ENCODE measurements at places on chromosomes 3 and 15.

DNA sequence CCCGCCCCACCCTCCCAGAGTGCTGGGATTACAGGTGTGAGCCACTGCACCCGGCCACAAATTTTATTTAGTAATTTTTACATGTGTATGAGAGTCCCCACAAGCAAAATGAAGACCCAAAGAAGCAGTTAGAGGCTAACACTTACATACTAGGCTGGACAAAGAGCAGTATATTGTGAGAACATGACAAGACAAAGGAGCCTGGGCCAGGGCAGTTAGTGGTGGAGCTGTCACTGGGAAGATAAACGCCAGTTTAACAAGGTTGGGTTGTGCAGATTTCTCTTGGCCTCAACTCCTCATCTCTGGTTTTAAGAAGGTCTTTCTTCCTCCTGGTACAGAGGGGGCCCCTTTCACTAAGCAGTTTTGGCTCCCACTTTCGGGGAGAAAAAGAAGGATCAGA, 19.9 kb upstream of the FAM174B start:
- DNase-seq = no peak

- DNase-seq = no peak
Measured at GRCh38 chr3:64728428-64728827, 40.6 kb upstream of the ADAMTS9 start.

DNA sequence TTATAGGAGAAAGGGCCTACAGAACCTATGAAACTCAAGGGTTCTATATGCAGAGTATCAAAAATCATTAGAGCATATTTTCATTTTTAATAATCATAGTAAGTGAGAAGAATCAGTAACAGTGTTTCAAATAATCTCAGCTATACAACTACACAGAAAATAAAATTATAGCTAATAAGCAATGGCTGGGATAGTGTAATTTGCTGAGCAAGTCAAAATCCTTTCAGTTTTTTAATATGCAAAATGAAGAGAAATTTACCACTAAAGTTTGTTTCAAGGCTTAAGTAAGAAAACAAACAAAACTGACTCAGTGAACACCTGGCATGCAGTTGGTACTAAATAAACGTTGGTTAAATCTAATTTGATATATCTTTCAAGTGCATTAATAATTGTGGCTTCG, 66.2 kb downstream of the EFL1 start:
- no peak for DNase-seq

DNA sequence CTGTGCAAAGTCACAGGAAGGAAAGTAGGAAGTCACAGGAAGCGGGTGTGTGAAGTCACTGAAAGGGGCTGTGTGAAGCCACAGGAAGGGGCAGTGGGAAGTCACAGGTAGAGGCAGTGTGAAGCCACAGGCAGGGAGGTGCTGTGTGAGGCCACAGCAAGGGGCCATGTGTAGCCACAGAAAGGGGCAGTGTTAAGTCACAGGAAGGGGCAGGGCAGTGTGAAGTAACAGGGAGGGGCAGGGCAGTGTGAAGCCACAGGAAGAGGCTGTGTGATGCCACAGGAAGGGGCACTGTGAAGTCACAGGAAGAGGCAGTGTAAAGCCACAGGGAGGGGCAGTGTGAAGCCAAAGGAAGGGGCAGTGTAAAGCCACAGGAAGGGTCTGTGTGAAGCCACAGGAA, 36.5 kb downstream of the GASK1A start:
- no peak for DNase-seq

DNA sequence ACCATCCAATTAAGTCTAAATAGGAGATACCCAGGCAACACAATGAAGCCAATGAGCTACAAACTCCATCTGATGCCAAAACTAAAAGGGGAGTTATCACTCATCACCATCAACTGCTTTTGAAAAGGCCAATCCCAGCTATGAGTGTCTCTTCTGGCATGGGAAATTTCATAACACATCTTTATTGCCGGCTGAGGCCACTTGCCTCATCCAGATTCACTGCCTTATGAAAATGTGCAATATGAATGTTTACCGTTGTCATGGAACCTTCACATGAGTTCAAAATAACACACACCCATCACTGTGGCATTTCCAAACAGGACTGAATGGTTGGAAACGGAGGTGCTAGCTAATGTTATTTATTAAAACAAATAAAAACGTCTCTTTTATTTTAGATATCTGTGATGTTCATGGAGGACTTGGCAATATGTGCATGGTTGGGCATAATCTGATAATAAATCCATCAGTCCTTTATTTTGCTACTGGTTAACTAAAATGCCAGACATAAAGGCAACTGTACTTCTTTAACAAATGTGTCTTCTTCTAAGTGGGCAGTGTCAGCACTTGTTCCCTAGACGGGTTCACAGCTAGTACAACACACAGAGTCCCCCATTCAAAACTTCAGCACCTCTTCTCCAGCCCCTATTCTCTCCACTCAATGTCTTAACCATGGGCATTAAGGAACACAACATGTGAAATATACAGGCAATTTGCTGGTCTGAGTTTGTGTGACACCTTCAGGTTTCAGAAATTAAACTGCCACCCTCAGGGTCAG, 143.9 kb downstream of the MAGI1 start:
- DNase-seq = peak; percentile 5

DNA sequence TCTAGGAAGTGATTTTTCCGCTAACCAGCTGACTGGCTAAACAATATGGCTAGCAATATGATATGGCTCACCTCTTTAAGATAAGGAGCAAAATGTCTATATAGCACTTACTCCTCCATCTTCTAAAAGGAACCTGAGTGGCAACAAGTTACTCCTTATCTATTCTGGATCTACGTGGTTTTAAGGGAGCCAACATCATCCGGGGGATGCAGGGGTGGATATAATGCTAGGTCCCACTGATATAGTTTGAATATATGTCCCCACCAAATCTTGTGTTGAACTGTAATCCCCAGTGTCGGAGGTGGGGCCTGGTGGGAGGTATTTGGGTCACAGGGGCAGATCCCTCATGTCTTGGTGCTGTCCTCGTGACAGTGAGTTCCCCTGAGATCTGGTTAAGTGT, 500.7 kb downstream of the FOXP1 start:
- no peak for DNase-seq

DNA sequence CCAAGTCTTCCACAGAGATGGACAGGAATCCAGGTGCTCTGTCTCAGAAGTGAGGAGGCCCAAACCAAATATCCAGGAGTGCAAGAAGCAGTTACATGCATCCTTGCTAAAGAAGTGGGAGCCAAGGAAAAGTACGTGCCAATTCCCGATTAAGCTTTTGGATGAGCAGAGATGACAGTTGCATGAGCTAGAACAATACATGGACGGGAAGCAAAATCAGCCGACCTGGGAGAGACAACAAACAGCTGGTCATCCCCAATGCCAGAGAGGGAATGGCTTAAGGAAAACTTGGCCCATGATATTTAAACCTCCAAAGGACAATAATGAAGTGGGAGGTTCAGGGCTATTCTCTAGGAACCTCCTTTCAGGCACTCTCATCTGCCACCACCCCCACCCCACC, 86.0 kb upstream of the ABHD17C start:
- DNase-seq = no peak

DNA sequence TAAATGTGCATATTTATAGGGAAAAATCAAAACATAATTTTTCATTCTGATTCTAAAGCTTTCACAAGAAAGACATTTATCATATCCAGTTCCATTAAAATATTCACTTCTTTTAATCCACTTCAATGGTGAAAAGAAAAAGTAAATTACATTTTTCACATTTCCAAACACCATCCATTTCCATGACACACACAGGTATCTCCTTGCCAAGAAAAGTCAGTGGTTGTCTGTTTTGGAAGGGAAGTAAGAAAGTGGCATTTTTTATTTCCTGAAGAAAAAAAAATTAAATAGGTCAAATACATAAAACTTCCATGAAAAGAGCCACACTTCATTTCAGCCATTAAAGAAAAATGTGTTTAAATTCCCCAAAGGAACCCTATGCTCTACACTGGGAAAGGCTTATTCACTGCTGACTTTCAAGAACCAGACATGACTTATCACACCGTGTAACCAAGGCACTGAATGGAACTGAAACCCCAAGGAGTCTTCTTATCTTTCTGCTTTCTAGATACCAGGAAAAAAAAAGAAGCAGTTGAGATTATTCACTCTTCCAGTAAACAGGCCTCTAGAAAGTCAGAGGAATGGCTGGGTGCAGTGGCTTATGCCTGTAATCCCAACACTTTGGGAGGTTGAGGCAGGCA, 44.5 kb downstream of the OSBPL10 start:
- DNase-seq = peak; percentile 39

- peak; percentile 31 for DNase-seq
Measured at GRCh38 chr15:100687582-100688141, 85.3 kb downstream of the ASB7 start.

- no peak for DNase-seq
Measured at GRCh38 chr15:64782751-64783150, 7.4 kb upstream of the RBPMS2 start.

GRCh38 chr3:45832699-45833098, 9.2 kb downstream of the LZTFL1 start:
- DNase-seq = no peak

GRCh38 chr3:162139841-162140240, 643.2 kb downstream of the OTOL1 start:
- DNase-seq = no peak

- no peak for DNase-seq
Measured at GRCh38 chr15:60793656-60794055, 314.7 kb upstream of the ICE2 start.

- DNase-seq = no peak
Measured at GRCh38 chr15:75045332-75046015, 22.1 kb downstream of the PPCDC start.

DNA sequence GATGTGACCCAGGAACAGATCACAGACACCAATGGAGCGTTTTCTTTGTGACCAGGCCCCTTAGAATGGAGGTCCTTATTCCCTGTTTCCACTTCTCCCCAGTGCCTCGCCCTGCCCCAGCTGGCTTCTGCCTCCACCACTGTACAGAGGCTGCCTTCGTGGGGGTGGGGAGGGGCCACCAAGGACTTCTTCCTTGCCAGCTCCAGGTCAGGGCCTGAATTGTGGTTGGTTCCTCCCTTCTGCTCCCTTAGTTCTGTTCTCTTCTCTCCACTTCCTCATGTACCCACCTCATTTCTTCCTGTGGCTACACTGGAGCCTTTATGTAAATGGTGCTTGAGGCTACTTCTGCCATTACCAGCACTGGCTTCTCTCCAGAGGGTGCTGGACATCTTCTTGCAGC, 16.4 kb downstream of the TGM4 start:
- no peak for DNase-seq

DNA sequence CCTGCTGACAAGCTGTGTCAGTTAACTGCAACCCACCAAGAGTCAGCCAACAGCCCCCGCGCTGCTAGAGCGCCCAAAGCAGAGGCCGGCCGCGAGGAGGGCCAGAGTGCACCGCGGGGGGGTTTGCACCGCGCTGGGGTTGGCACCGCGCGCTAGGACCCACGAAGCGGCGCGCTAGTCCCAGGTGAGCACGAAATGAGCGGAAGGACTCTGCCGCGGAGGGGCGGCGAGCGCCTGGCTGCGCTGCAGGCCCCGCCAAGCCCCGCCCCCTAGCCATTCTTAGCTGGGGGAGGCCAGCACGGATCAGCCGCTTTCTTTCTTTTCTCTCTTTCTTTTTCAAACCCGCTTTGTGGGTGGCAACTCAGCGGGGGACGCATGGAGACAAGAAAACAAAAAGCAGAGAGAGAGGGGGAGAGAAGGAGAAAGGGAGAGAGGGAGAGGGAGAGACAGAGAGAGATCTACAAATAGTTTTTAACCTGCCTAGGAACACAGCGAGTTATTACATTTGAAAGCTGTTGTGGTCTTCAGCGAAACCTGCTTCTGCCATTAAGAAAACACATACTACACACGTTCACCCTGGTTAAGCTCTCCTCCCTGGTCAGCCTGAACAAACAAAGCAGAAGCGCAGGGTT, 6.9 kb upstream of the FOXB1 start:
- no peak for DNase-seq

- no peak for DNase-seq
Measured at GRCh38 chr3:877001-877400, 215.8 kb upstream of the CNTN6 start.

- DNase-seq = no peak
Measured at GRCh38 chr3:157045238-157045850, 114.6 kb downstream of the CCNL1 start.

DNA sequence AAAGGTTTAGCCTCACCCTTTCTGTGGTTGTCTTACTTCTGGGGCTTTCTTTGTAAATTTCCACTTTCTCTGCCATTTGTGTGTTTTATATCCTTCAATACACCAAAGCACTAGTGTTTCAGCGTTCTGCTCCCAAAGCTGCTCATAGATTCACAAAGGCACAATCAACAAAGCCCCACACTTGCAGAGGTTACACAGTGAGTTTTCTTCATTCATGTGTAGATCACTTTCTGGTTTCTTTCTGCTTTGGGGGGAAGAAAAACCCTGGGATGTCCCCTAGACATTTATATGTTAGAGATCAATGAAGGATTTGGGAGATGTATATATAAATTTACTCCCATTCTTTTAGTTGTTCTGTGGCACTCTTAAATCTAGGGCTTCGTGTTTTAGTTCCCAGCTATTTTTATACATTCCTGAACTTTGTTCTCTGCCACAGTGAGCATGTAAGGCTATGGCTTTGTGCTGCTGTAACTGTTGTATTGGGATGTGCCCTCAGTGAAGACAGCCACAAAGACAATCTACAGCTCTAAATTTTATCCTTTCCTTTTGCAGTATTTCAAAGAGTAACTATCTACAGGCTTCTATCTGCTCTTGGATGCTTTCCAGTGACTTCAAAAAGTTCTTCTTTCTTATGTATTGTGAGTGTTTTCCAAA, 636.5 kb downstream of the ZBBX start:
- no peak for DNase-seq
